Activated CD4-positive, alpha-beta T cell treated with anti-CD3 and anti-CD28 coated beads, Interleukin-2, amount 10 ng/mL, durations not matched to agents 7 days and 5 days (primary cell): ENCODE measurements at places on chromosomes 7 and 10. TPM values are rescaled to one million over a fixed set of nuclear protein-coding genes. Genes with fewer than 3 reads are reported as not detected.

GRCh38 chr10:125699562-125700143, 16.7 kb upstream of the TEX36 start:
- no peaks in the 10 kb centered on the region for H3K27me3 ChIP-seq
- H3K27ac ChIP-seq, result no peak overlapping the region
- H3K36me3 ChIP-seq, result no peaks in the 10 kb centered on the region
- no peak for DNase-seq
- no peak overlapping the region for H3K4me3 ChIP-seq

The VGF gene
- 0.22 TPM for total RNA-seq

DNA sequence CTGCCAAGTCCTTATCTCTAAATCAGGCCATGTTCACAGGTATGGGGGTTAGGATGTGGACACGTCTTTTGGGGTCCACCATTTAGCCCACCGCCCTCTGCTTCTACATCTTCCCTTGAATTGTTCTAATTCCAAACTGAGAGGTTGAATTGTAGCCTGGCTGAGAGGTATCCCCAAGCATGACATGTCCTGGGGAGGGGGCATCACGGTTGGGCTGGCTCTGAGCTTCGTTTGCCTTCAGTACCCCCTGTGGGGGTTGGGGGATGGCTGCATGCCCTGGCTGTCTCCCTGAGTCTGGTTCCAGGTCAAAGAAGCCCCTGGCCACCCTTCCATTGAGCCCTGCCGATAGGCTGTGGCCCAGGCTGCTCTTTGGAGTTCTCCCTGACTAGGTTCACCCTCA, 204.6 kb downstream of the GLRX3 start:
- no peak overlapping the region for H3K4me3 ChIP-seq
- H3K36me3 ChIP-seq, result no peaks in the 10 kb centered on the region
- no peak overlapping the region for H3K27ac ChIP-seq
- peaks cover 4% of the 10 kb centered on the region for H3K27me3 ChIP-seq
- DNase-seq, result no peak
- no peaks in the 10 kb centered on the region for H3K4me1 ChIP-seq

The BMS1 gene
- total RNA-seq, result 16.2 TPM

- H3K27ac ChIP-seq, result no peak overlapping the region
- H3K4me1 ChIP-seq, result no peaks in the 10 kb centered on the region
- no peak for DNase-seq
- no peak overlapping the region for H3K4me3 ChIP-seq
Observed at GRCh38 chr10:36178616-36179015, 536.5 kb upstream of the FZD8 start.

DNA sequence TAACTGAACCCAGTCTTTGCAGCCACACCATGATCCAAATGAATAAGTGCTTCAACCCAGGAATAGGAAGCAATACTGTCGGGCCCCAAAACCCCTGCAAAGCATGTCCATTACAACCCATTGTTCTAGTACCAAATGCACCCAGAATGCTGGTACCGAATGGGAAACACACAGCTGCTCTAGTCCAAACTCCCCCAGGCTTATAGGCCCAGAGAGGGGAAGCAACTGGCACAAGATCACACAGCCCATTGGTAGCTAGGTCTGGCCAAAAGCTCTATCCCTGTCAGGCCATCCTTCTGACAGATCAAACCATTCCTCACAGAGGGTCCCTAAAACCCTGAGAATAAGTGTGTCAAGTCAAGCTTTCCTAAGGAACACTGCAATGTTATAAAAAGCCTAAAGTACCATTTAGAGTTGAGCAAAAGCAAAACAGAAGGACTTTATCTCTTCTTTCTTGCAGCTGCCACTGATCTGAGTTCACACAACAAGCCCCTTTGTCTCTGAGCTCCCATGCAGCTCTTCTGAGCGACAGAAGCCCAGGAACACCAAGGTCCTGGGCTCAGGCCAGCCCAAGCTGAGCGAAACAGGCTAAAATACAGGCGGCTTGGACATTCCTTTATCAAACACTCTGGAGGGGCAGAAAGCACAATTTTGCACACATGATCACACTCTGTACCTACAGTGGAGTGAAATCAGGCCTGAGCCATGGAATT, 116.7 kb downstream of the SGMS1 start:
- DNase-seq, result no peak
- no peak overlapping the region for H3K27ac ChIP-seq
- H3K4me1 ChIP-seq, result peaks cover 58% of the 10 kb centered on the region
- no peak overlapping the region for H3K4me3 ChIP-seq
- peaks cover 4% of the 10 kb centered on the region for H3K36me3 ChIP-seq
